ENCODE measurements at places on chromosomes 5 and 9.

DNA sequence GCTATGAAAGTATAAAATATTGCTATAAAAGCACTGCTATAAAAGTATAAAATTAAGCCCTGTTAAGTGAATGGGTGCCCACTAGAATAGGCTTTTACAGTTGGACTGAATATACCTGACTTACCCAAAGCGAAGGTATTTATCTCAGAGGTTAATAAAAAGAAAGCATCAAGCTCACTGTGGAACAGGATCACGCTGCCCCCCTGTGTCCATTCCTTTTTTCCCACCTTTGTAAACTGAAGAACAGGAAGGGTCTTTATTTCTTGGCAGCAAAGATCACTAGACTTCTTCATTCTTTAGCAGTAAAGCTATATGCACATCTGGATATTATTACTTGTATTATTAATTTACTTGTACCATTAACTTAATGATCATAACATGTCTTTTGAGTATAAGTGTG, 22.1 kb upstream of the PLPP6 start:
- peak; percentile 21 for DNase-seq

DNA sequence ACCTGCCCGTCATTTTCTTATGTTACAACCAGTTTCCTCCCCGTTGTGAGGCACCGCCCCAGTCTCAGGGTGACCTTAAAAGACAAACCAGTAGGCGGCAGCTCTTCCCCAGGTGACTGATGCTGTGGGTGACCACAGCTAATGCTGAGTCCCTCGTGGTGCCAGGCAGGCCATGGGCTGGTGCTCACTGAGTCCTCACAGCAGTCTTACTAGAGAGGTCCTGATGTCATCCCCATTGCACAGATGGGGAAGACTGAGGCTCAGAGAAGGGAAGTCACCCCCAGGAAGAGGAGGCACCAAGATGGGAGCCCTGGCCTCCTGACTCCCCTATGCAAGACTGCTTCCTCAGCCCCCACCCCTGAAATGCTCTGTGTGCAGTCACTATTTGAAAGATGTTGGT, 978 bp downstream of the CFAP157 start:
- no peak for DNase-seq

DNA sequence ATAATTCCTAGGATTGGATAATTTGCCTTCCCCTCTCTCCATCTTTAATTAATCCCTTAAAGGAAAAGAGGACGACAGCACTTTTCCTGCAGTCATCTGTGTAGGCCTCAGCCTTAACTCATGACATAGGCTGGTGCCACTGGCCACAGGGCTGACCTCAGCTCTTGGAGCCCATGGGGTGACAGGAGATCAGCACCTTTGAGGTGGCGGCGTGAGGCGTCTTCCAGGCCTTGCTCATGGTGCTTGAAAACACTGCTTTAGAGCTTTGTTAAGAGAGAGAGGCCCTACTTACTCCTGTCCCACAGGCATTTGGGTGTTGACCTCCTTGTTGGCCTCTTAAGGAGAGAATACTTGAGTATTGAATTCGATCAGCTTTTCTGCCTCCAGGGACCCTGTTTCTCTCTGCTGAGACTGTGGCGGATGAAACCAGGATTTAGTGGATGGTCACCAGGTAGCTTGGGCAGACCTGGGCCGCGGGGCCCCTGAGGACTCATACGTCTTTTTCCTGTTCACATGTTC, 23.4 kb downstream of the TENT4A start:
- DNase-seq, result no peak

DNA sequence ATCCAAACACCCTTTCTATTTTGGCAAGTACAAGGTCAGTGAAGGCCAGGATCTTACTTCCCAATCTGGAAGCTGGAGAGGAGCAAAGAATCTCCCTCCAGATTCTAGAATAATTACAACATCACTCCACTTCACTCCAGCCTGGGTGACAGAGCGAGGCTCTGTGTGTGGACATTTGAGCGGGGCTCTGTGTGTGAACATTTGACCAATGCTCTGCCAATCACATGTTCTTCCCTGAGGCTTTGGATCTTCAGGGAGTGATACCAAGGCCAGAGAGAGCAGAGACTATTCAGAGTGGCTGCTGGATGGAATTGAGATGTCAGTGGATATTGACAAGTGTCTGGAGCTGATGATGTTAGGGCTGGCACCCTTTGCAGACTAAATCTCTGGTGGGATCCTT, 24.7 kb upstream of the ANKRD34B start:
- no peak for DNase-seq

GRCh38 chr9:113417370-113417769, 6.8 kb downstream of the C9orf43 start:
- DNase-seq, result no peak
